GM23248 (cell line): ENCODE measurements at places on chromosomes 2 and 18. TPM values are rescaled to one million over a fixed set of nuclear protein-coding genes. Genes with fewer than 3 reads are reported as not detected.

DNA sequence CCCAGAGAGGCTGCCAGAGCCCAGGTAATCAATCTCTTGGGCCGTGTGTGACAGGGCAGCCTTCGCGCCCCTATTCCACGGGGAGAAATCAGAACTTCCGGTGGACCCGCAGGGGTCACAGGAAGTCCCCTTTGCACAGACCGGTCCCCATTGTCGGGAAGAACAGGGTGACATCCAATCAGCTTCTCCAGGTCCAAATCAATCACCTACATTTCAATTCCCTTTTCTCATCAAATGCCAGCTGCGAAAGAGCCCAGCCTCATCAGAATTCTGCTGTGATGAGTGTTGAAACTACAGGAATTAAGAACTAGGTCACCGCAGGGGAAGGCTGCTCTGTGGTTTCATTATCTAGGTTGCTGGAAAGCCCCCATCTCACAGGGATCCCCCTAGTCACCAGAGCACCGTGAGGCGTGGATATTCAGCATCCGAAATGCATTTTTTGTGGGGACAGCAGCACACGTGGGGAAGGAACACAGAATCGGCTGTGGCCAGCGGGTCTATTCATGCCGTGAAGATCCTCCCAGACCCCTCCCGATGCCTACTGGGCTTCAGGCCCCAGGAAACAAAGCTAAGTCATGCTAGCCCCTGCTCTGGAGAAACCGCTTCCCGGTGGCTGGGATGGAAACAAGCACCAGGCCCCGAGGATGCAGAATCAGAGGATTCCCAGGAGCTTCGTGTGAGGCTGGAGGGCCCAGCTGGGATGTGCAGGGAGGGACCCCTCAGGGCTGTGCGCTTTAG, 193.7 kb upstream of the ID2 start:
- no peaks in the 10 kb centered on the region for H3K36me3 ChIP-seq
- DNase-seq: no peak
- H3K27ac ChIP-seq: no peak overlapping the region
- H3K27me3 ChIP-seq: no peaks in the 10 kb centered on the region
- no peak overlapping the region for H3K4me3 ChIP-seq

DNA sequence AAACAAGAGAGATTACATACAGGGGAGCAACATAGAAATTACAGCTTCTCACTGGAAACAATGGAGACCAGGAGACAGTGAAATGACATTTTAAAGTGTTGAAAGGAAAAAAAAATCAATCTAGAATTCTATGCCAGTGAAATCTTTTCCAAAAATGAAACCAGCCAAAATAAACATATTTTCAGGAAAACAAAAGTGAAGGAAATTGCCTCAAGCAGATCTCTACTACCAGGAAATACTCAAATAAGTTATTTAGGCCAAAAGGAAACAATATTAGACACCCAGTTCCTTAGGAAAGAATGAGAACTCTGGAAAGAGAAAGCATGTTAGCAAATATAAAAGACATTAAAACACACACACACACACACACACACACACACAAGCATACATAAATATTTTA, 339.9 kb upstream of the NCKAP5 start:
- no peak for DNase-seq
- H3K36me3 ChIP-seq: no peaks in the 10 kb centered on the region
- H3K27ac ChIP-seq: no peak overlapping the region
- no peaks in the 10 kb centered on the region for H3K4me1 ChIP-seq

RFX8 gene
- total RNA-seq: 5.1 and 6.4 TPM in 2 replicates

EML6 gene
- 0.54 and 0.63 TPM in 2 replicates for total RNA-seq

DNA sequence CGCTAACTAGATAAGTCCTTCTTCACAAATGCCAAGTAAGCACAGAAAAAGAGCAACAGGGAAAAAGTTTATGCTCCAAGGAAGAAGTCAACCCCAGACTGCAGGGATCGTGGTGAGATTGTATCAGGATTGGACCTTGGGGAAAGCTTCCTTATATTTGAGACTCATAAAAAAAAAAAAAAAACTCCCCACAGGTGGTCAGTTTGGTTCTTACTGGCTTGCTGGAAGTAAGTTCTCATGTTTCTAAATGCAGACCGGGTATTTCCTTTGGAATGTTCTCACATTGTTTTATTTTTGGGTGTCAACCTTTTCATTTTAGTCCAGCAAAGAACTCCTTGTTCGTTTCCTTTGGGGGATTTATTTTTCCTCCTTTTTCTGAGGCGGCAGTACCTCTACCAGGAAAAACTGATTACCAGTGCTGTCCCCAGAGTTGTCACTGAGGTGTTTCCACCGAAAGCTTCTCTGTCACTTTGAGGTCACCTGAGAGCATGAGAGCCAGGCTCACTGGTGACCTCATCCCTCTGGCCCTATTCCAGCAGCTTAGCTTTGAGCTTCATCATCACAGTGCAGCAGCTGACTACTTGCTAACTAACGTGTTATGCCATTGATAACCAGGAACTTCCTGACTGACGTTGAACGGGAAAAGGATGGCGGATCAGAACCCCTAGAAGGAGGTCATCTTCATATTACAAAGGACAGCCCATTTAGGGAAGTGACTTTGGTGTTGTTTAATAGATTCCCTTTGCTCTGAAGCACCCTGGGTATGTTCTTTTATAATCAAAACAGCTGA, 16.8 kb upstream of the ATP8B1 start:
- peak; percentile 82 for DNase-seq
- H3K27ac ChIP-seq: no peak overlapping the region
- H3K4me1 ChIP-seq: peaks cover 14% of the 10 kb centered on the region
- no peaks in the 10 kb centered on the region for H3K36me3 ChIP-seq
- H3K27me3 ChIP-seq: no peaks in the 10 kb centered on the region
- no peak overlapping the region for H3K4me3 ChIP-seq

- H3K4me1 ChIP-seq: no peaks in the 10 kb centered on the region
- no peak overlapping the region for H3K4me3 ChIP-seq
- no peak for DNase-seq
- H3K36me3 ChIP-seq: no peaks in the 10 kb centered on the region
- H3K27ac ChIP-seq: no peak overlapping the region
- no peaks in the 10 kb centered on the region for H3K27me3 ChIP-seq
Observed at GRCh38 chr2:49210191-49210590, 55.9 kb upstream of the FSHR start.

GRCh38 chr18:9726175-9726574, 18.1 kb downstream of the RAB31 start:
- no peak for DNase-seq
- H3K4me3 ChIP-seq: no peak overlapping the region
- H3K4me1 ChIP-seq: peaks cover 9% of the 10 kb centered on the region
- H3K36me3 ChIP-seq: no peaks in the 10 kb centered on the region
- H3K27ac ChIP-seq: no peak overlapping the region
- H3K27me3 ChIP-seq: no peaks in the 10 kb centered on the region

DNA sequence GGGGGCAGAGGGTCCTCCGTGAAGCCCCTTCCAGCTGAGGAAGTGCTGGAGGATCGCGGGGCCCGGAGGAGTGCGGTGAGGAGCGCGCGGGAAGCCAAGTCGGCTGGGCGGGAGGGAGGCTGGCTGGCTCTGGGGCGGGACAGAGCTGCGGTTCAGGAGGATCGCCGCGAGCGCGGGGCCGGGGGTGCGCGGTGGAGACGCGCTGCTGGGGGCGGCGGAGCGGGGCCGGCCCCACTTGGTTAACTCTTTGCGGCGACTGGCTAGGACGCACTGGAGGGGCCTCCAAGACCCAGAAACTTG, 464 bp downstream of the CYBRD1 start:
- DNase-seq: peak; percentile 69
- H3K4me1 ChIP-seq: peaks cover 20% of the 10 kb centered on the region
- H3K36me3 ChIP-seq: peaks cover 5% of the 10 kb centered on the region; the same call in 1 of the 2 replicates

- H3K4me3 ChIP-seq: 0 out of 2 replicates have a peak overlapping the region, but pooled peaks have one; percentile 17
- H3K27ac ChIP-seq: peak overlapping the region; percentile 46
- no peaks in the 10 kb centered on the region for H3K27me3 ChIP-seq
- H3K36me3 ChIP-seq: no peaks in the 10 kb centered on the region
- DNase-seq: peak; percentile 79
- peaks cover 26% of the 10 kb centered on the region for H3K4me1 ChIP-seq
Observed at GRCh38 chr2:71336802-71337201, 5.2 kb downstream of the ZNF638 start.

FAM237A gene
- not detected in 2 replicates for total RNA-seq

DNA sequence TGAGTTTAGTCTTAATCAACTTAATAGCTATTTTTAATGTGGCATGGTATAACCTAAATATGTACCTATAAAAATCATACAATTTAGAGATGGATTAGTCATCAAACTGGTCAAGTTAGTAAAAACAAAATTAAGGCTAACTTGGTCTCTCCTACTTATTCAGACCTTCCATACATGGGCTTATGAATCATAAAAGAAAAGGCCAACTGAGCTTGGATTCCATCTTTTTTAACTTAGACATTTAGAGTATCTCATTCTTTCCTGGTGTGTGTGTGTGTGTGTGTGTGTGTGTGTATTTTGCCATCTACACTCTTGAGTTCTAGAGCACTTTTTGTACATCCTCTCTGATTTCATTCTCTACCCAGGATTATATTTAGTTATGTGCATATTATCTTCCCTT, 637.5 kb downstream of the PLCL1 start:
- DNase-seq: peak; percentile 48
- no peaks in the 10 kb centered on the region for H3K36me3 ChIP-seq
- peaks cover 22% of the 10 kb centered on the region for H3K4me1 ChIP-seq
- no peak overlapping the region for H3K4me3 ChIP-seq
- H3K27me3 ChIP-seq: no peaks in the 10 kb centered on the region

DNA sequence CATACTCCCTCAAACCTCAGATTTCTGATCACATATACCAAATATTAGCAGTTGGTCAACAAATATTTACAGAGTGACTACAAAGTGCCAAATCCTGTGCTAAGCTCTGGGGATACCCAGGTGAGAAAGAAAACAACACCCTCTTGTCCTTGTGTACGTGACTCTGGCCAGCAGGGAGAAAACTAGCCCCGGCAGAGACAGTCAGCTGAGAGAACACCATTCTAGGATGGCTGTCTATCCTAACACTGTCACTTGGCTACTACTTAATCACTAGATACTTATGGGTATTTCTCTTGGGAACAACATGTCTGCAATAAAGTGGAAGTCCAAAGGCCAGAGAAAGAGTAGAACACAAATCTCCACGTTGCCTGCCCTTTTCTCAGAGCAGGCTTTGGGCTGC, 57.9 kb upstream of the CD226 start:
- DNase-seq: no peak
- H3K27me3 ChIP-seq: no peaks in the 10 kb centered on the region
- no peak overlapping the region for H3K27ac ChIP-seq
- peaks cover 8% of the 10 kb centered on the region; the same call in 1 of the 2 replicates for H3K36me3 ChIP-seq
- no peaks in the 10 kb centered on the region for H3K4me1 ChIP-seq

WNT10A gene
- not detected in 2 replicates for total RNA-seq

EMILIN1 gene
- total RNA-seq: 219 and 229 TPM in 2 replicates

DNA sequence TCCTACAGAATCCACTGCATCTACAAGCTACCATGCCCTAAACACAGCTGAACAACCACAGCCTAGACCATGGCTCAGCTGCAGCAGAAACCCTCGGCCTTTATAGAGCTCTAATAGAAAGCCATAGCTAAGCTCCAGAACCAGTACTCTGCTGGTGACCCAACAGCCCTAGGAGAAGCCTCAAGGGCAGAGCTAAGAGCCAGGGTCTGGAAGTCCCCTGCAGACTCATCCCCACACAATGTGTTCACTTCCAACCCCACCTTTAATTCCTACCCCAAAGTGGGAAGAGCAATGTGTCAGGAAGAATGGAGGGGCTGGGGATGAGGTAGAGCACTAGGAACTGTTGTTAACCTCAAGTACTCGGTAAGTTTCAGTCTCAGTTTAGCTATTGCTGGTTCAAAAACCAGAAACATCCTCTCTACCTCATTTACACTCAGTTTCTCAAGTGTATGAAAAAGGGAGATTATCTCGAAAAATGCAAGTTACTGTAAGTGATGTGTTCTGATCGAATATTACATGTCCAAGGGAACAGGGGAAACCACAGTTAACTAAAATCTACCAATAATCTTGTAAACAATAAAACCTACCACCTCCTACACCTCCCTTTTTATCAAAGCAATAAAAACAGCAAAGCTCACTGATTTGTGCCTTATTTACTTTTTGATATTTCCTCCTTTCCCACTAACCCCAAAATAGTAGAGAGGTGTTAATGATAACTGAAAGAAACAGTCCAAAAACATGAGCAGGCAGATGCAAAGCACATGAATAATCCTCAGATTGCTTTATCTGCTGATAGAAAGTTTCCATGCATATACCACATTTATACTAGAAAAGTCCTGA, 36.2 kb downstream of the THADA start:
- DNase-seq: no peak
- H3K27me3 ChIP-seq: no peaks in the 10 kb centered on the region
- H3K36me3 ChIP-seq: peaks cover 11% of the 10 kb centered on the region; the same call in 1 of the 2 replicates
- no peak overlapping the region for H3K27ac ChIP-seq
- no peaks in the 10 kb centered on the region for H3K4me1 ChIP-seq

GRCh38 chr2:142973160-142973821, 95.8 kb downstream of the KYNU start:
- H3K4me1 ChIP-seq: peaks cover 17% of the 10 kb centered on the region
- DNase-seq: peak; percentile 27
- H3K36me3 ChIP-seq: no peaks in the 10 kb centered on the region
- H3K27me3 ChIP-seq: no peaks in the 10 kb centered on the region
- no peak overlapping the region for H3K4me3 ChIP-seq
- H3K27ac ChIP-seq: no peak overlapping the region

DNA sequence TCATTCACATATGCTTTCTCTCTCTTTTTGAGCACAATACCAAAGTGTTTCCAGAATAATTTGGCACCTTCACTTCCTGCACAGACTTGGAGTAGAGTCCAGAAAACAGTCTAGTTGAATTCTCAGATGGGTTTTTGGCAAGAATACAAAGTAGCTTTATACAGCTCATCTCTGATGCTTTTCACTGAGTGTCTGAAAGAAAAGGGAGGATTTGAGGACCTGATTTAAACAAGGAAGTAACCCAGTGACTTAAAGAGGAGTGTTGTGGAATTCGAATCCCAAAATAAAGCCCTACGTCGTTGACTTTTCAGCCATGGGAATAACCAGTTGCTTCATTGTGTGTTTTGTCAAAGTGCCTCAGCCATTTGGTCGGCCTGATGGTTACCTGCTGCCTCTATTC, 31.8 kb downstream of the METAP1D start:
- H3K27ac ChIP-seq: no peak overlapping the region
- no peak for DNase-seq
- H3K4me3 ChIP-seq: no peak overlapping the region

GRCh38 chr18:3525870-3526420, 76.0 kb downstream of the TGIF1 start:
- no peak overlapping the region for H3K27ac ChIP-seq
- H3K36me3 ChIP-seq: no peaks in the 10 kb centered on the region
- H3K4me1 ChIP-seq: no peaks in the 10 kb centered on the region
- 0 out of 2 replicates have a peak, but pooled peaks cover 3% of the 10 kb centered on the region for H3K27me3 ChIP-seq
- no peak for DNase-seq

DNA sequence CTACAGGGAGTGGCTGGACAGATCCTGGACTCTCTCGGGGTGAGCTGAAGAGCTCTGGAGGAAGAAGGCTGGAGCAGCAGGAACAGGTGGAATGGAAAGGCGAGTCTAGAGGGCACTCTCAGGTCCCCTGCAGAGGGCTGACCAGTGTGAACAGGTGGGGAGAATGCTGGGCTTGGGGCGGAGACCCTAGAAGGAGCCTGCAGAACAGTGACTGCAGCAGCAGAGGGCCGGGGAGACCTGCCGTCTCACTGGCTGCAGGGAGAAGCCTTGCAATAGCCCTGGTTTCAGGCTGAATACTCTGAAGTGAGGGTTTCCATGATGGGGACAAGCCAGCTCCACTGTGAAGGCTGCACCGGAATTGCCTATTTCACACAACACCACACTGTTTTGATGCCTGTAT, 626.7 kb upstream of the SALL3 start:
- H3K4me1 ChIP-seq: no peaks in the 10 kb centered on the region
- no peaks in the 10 kb centered on the region for H3K27me3 ChIP-seq
- DNase-seq: no peak
- no peaks in the 10 kb centered on the region for H3K36me3 ChIP-seq

FARP2 gene
- total RNA-seq: 39.0 and 45.9 TPM in 2 replicates

- H3K27me3 ChIP-seq: no peaks in the 10 kb centered on the region
- no peaks in the 10 kb centered on the region for H3K4me1 ChIP-seq
- no peak overlapping the region for H3K27ac ChIP-seq
- H3K4me3 ChIP-seq: no peak overlapping the region
- H3K36me3 ChIP-seq: peaks cover 50% of the 10 kb centered on the region
Observed at GRCh38 chr2:48377646-48378045, 152.3 kb upstream of the STON1 start.
